ENCODE measurements at places on chromosomes 7 and 10.

GRCh38 chr10:110501142-110501937, 3.6 kb downstream of the DUSP5 start:
- peak; percentile 87 for DNase-seq

- DNase-seq: no peak
Observed at GRCh38 chr7:118175740-118176139, 8.2 kb upstream of the LSM8 start.

DNA sequence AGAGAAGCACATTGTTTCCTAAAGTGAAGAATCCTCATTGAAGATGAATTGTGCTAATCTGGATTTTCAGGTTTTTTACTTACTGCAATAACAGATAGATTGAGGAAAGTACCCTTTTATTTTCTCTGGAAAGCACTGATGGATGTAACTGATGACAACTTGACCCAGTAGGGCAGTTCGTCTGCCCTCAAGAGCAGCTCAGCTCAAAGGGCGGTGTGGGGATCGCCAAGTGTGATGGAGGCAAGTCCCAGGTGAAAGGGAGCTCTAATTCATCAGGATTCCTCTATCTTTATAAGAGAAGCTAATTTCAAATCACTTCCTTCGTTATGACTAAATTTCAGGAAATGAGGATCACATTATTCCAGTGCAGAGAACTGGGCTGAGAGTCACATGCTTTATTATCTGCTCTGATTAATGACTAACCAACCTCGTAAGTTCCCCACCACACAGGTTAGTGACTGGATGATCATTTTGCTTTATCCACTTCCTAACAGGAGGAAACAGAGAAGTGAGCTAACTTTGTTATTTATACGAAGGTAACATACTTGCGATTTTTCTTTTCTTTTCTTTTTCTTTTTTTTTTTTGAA, 98.8 kb downstream of the PFKFB3 start:
- no peak for DNase-seq

- DNase-seq: no peak
Observed at GRCh38 chr7:18445483-18445882, 50.1 kb upstream of the HDAC9 start.

- DNase-seq: no peak
Observed at GRCh38 chr7:49775065-49775948, 1.9 kb downstream of the VWC2 start.

- no peak for DNase-seq
Observed at GRCh38 chr10:79142522-79143309, 74.0 kb downstream of the ZMIZ1 start.

DNA sequence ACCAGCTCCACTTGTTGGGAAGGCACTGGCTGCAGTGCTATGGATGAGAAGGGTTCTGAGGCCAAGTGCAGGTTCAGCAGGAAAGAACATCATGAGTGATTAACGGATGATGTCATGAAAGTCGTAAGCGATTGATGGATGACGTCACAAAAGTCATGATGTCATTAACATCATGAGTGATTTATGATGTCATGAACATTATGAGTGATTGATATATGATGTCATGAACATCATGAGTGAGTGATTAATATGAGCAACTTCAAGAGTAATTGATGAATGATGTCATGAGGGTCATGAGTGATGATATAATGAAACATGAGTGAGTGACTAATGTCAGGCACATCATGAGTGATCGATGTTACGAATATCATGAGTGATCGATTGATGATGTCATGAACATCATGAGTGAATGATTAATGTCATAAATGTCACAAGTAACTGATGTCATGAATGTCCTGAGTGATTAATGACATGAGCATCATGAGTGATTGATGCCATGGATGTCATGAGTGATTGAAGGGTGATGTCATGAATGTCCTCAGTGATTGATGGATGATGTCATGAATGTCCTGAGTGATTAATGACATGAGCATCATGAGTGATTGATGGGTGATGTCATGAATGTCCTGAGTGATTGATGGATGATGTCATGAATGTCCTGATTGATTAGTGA, 185.6 kb downstream of the PAXIP1 start:
- no peak for DNase-seq

- no peak for DNase-seq
Observed at GRCh38 chr7:98249106-98249505, 2.9 kb downstream of the TECPR1 start.

DNA sequence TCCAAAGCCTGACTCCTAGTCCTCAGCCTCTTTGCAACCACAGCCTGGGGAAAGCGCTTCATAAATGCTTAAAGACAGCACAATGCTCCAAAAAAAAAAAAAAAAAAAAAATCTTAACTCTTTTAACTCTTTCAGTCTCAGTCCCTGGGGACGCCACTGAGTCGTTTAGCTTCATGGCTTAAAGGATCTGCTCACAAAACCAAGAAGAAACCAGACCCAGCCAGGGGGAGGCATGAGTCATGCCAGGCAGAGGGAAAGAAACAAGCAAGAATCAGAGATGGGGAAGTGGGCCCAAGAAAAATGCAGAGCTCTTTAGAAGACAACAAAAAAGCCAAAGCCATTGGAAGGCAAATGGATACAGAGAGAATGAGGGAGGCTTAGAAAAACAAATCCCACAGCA, 32.5 kb upstream of the DOCK1 start:
- DNase-seq: no peak

DNA sequence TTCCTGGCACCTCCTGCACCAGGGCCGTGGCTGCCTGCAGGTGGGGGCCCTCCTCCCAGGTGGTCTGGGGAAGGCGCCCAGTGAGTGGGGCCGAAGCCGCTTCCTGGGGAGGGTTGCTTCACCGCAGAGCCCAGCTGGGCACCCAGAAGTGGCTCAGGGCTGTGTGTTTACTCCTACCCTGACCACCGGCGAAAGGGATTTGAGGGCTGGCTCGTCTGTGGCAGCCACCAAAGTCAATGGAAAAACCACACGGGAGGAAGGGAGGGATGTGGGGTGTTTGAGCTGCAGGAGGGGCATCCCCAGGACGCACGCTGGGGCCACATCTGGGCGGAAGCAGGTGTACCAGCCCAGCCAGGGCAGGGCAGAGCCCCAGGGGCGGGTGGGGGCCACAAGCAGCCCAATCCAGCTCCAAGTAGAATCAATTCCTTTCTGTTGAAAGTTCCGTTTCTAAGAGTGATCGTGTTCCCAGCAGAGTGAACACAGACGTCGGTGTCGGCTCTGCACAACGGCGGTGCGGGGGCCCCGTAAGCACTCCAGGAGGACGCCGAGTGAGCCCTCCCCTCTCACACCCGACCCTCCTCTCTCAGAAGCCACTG, 69.9 kb downstream of the FOXL3 start:
- no peak for DNase-seq

DNA sequence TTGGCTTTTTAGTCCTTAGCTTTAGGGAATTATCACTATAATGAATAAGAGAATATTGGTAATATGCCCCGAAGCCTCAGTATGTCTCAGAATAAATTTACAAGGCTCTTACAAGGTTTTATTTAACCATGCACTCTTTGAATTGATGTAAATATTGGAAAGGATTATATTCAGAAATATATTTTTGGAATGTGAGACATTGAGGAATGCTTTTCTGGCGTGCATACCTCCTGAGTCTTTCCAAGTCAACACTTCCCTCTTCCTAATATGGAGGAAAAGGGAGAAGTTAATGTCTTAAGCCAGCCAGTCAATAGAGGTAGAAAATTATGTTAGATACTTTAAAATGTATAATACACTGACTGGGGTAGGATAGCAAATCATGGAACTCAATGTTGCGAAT, 1.2 kb upstream of the OR2F1 start:
- DNase-seq: no peak

GRCh38 chr7:24922099-24922773, 57.7 kb downstream of the OSBPL3 start:
- DNase-seq: no peak

GRCh38 chr7:19397911-19398310, 252.7 kb upstream of the FERD3L start:
- peak; percentile 38 for DNase-seq

DNA sequence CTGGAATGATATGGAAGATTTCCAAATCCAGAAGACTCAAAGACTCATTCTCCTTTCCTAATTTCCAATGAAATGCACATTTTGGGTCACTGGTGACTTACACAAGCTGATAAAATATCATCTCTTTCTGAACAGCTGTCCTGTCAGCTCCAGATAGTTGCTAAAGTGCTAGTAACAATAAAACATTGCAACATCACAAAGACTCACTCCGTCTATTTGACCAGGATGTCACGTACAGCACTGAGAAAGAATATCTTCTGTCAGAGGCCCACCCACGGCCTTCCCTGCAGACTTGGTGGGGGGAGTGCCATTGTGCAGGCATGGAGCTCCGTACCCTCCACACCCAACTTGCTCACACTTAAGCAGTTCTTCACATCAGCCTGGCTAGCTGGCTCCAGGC, 78.9 kb upstream of the EGR2 start:
- DNase-seq: no peak

DNA sequence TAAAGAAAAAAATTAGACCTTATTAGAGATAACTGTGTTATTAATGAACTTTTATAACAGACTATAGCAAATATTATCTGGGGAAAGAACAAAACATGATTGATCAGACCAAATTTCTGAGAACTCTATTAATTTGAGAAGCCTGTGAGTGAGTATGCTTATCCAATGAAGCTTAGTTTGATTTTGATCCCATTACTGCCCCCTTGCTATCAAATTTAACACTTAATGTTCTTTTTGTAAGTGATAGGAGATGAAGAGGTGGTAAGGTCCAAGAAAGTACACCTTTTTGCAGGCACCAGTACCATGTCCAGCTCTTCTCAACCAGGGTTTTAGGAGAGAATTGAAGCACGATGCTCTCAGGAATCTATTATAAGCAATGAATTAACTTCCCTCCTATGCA, 49.9 kb downstream of the ZNF365 start:
- DNase-seq: no peak

- no peak for DNase-seq
Observed at GRCh38 chr7:151601521-151602305, 82.0 kb upstream of the RHEB start.

DNA sequence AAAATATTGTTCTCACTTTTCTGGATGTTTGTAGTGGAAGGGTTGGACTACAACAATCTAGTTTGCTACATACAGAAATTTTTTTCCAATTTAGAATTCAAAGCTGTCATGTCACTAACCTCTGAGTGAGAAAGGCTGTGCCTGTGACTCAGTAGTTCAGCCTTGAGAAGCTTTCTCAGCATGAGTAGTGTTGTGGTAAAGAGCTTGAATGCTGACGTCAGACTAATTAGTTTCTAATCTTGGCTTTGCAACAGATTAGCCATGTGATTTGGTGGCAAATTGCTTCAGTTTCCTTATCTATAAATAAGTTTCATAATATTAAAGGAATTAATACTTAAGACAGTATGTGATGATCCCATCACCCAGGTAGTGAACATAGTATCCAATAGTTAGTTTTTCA, 83.8 kb downstream of the ABCA13 start:
- DNase-seq: no peak

DNA sequence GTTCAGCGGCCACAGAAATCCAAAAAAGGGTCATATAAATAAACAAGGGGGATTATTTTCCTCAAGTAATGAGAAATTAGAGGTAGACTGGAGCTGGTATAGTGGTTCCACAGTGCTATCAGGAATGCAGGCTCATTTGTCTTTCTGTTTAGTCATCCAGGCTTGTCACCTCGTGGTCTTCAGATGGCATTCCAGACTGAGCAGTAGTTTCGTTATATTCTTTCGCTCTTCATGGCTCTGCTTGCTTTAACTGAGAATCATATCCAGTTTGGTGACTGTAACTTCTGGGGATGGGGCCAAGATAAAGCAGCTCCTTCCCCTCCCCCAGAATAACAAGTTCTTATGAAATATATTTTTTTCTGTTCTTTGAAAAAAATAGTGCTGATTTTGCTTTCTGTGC, 9.5 kb downstream of the ANKIB1 start:
- no peak for DNase-seq

GRCh38 chr10:91493313-91493712, 83.2 kb downstream of the HECTD2 start:
- DNase-seq: no peak

- no peak for DNase-seq
Observed at GRCh38 chr10:103120977-103121735, 71.9 kb downstream of the NT5C2 start.

GRCh38 chr7:73699370-73700068, 16.1 kb downstream of the BUD23 start:
- DNase-seq: no peak

DNA sequence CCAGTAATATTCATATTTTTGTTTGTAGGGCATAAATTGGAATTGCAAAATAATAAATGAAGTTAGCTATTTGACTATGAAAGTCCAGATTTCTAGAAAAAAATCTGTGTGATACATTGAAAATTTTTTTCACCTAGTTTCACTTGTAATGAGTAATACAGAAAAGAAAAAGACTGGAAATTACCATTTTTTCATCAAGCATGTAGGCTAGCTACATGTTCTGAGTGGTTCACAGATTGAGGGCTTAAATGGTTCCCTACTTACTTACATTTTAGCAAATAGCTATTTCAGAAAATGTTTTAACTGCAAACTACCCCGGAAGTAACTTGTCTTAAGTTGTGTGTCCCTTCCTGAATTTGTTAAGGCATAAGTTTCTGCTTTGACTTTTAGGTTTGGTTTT, 396.0 kb downstream of the PHF14 start:
- no peak for DNase-seq

DNA sequence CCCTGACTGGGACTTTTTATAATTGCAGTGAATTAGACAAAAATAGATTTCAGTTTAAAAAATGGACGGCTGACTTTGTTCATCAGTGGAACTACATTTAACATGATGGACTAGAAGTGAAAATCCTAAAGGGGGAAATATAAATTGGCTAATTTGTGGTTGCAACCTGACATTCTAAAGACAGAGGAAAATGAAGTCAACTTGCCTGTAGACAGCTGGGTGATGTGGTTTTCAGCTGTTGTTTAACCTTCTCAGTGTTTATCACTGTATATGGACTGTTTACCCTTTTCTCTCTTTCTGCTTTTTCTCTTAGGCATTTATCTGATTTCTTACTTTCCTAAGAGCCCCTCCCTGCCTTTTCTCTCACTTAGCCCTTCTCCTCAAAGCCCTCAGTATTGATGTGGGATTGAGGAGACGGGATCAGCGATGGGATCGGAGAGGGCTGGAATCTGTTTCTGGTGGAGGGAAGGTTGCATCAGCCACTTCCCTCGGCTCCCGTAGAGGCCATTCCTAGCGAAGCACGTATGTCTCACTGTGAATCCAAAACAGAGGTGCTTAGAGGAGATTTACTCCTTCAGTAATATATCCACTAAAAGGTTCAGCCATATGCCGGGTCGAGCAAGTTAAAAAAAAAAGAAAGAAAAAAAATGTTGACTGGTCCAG, 109.0 kb upstream of the KLF6 start:
- no peak for DNase-seq

GRCh38 chr7:69717221-69717620, 118.9 kb downstream of the AUTS2 start:
- no peak for DNase-seq

- DNase-seq: no peak
Observed at GRCh38 chr7:117231047-117231359, 91.9 kb downstream of the WNT2 start.
